ENCODE measurements at places on chromosomes 6 and 20.

DNA sequence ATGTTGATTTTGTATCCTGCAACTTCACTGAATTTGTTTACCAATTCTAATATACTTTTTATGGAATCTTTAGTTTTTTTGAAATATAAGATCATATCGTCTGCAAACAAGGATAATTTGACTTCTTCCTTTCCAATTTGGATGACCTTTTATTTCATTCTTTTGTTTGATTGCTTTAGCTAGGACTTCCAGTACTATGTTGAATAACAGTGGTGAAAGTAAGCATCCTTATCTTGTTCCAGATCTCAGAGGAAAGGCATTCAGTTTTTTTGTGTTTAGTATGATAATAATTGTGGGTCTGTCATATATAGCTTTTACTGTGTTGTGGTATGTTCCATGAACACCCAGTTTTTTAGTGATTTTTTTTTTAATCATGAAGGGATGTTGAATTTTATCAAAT lies 75.7 kb downstream of the GCLC start:
- no peak for DNase-seq

GRCh38 chr6:36201612-36202011 lies 5.1 kb downstream of the BRPF3 start:
- DNase-seq, result no peak

DNA sequence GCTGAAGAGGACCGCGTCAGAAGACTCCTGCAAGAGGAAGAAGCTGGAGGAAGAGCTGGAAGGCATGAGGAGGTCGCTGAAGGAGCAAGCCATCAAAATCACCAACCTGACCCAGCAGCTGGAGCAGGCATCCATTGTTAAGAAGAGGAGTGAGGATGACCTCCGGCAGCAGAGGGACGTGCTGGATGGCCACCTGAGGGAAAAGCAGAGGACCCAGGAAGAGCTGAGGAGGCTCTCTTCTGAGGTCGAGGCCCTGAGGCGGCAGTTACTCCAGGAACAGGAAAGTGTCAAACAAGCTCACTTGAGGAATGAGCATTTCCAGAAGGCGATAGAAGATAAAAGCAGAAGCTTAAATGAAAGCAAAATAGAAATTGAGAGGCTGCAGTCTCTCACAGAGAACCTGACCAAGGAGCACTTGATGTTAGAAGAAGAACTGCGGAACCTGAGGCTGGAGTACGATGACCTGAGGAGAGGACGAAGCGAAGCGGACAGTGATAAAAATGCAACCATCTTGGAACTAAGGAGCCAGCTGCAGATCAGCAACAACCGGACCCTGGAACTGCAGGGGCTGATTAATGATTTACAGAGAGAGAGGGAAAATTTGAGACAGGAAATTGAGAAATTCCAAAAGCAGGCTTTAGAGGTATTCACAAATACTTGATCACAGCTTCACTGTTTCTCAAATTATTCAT lies 8.9 kb upstream of the SNRNP48 start:
- no peak for DNase-seq

GRCh38 chr6:106974336-106974998 lies at the start of gene CD24:
CD24 (minus strand) TSS chr6:106974729; CDS start chr6:106974646, 83 bp downstream.
- no peak for DNase-seq

- no peak for DNase-seq
These were observed 7.7 kb downstream of the CCN6 start for GRCh38 chr6:112061605-112062004.

DNA sequence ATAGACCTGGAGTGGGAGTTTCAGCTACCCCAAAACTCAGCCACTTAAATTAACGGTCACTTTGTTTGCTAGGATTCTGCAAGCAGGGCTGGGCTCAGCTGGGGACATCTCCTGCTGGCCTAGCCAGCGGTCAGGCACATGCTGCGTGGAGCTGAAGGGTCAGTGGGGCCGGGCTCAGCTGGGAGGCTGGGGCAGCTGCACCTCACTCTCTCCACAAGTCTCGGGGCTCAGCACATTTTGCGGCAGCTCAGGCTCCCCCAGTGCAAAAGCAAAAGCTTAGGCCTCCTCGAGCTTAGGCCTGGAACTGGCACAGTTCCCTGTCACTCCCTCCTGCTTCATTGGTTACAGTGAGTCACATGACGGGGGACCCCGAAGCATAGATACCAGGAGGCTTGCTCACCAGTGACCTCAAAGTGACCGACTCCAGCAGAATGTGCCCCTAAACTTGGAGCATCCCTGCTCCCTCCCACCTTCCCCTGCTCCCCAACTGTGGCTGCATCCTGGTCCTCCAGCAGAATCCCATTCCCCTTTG lies 80.6 kb upstream of the CST7 start:
- no peak for DNase-seq

- DNase-seq, result no peak
These were observed 78.4 kb upstream of the HS3ST5 start for GRCh38 chr6:114421199-114421598.

DNA sequence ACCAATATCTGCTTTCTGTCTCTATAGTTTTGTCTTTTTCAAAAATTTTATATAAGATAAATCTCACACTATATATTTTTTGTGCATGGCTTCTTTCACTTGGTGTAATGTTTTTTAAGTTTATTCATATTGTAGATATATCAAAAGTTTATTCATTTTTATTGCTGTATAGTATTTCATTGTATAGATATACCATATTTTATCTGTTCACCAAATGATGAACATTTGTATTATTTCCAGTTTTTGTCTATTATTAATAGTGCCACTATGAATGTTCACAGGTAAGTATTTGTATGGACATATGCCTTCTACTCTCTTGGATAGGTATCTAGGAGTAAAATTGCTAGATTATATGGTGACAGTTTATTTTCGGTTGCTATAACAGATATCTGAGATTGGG lies 289.5 kb upstream of the CITED2 start:
- DNase-seq, result no peak

GRCh38 chr6:2947445-2947844 lies 23.9 kb downstream of the SERPINB6 start:
- no peak for DNase-seq

DNA sequence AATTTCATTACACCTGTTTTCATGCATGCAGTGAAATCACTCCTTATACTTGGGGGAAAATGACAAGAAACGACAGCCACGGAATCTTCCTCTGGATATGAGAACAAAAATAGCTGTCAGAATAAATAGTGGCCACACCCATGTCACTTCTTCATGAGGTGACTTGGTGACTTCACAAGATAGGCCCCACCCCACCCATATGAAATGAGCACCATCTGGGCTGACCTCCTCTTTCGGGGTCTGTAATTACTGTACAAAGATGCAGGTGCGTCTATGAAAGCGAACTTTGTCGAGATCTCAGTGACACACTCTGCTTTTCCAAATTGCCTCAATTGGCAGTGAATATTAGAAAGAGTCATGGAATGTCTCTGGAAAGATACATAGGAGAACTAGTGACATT lies 184.2 kb upstream of the CCN2 start:
- no peak for DNase-seq

- DNase-seq, result no peak
These were observed 21.4 kb downstream of the CRYBG1 start for GRCh38 chr6:106381881-106382280.

DNA sequence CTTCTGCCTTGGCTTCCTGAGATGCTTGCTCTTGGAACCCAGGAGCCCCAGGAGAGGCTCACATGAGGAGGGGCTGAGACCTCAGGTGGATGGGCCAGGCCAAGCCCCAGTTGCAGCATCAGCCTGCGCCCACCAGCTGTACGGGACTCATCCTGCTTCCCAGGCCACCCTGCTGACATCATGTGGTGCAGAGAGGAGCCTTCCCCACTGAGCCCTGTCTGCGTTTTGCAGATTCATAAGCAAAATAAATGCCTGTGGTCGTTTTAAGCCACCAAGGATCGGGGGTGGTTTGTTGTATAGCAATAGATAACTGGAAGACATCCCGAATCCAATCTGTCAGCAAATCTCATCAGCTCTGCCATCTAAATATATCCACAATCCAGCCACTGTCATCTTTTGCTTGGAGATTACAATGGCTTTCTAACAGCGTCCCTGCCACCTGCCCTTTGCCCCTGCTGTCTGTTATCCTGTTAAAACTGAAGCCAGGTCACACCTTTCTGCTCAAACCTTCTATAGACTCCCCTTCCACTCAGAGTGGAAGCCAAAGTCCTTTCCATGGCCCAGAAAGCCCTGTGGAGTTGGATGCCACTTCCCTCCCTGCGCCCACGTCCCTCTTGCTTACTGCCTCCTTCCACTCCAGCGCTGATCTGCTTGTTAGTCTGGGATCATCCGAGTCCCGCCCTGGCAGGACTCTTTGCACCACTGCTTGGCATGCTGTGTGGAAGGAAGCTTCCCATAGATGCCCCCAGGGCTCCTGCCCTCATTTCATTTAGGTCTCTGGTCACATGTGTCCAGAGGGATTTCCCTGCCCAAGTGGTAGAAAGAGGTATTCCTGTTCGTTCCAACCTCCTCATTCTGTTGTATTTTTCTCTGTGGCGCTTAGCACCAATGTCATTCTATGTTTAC lies 24.0 kb upstream of the MLN start:
- DNase-seq, result no peak

DNA sequence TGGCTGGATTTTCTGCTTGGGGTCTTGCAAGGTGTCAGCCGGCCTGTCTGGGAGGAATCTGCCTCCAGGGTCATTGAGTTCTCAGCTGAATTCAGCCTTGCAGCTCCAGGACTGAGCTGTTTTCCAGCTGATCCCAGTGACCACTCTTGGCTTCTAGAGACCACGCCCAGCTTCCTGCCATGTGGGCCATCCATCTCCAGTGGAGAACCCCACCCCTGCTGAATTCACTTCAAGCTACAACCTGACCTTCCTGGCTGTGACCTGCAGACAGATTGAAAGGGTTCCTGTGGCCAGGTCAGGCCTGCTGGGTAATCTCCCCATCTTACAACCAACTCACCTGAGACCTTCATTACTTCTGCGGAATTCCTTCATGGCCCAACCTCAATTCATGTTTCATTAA lies 26.5 kb upstream of the SYNDIG1 start:
- no peak for DNase-seq

GRCh38 chr6:20564777-20565176 lies 30.5 kb downstream of the CDKAL1 start:
- no peak for DNase-seq

DNA sequence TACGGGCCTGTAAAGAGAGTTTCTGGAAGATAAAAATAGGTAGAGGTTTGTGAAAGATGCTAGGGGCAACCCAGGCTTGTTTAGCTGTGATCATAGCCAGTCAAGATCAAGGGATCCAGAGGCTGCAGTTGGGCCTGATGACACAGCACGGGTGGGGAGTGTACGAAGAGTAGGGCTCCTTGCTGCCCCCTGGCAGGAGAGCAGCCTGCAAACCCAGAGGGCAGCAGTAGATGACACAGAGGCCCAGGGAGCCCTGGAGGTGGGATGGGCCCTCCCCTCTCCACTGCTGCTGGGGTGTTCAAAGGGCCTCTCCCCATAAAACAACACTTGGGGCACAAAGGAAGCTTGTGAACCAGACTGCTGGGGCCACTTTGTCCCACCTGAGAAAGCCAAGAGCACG lies 47.2 kb downstream of the VEGFA start:
- DNase-seq, result no peak

- no peak for DNase-seq
These were observed 534 bp downstream of the ZNF76 start for GRCh38 chr6:35259948-35260590.

- no peak for DNase-seq
These were observed 125.0 kb upstream of the HDGFL1 start for GRCh38 chr6:22444330-22444729.

DNA sequence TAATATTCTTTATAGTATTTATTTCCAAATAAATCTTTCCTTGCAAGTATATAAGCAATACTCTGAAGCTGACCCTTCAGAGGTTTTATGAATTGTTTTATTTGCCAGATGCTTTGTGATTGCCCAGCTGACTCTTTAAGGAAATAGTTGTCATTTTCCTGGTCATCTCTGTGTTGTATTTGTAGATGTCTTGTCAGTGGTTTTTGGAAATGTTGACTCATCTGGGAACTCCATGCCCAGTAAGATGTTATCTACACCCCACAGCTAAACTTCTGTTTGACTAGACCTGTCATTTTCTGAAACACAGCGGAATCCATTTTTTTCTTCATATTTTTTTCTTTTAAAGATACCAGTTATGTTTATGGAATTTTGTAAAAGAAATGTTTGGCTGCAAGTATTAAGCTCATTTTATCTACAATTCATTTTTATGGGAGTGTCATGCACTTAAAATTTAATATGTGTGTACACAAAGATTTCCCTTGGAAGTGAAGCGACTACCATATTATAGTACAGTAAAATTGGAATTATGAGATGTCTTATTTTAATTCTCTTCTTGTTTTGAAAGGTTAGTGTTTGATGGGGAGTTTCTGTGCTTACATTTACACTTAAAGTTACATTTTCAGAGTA lies 491.0 kb downstream of the NKAIN2 start:
- DNase-seq, result no peak

DNA sequence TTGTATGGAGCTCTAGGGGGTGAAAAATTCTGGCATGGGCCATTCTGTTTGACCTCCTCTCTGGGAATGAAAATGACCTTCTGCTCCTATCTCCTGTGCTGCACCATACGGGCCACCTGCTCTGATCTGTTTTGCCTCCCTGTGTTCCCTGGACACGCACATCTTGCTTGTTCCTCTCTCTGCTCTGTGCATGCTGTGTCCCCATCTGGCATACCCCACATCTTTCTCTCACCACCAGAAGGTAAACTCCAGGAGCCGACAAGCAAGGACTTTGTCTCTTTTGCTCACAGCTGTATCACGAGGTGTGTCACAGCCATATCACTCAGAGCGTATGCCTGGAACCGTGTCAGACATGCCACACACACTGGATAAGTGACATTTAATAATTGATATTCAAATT lies 208.4 kb upstream of the DTNBP1 start:
- no peak for DNase-seq

DNA sequence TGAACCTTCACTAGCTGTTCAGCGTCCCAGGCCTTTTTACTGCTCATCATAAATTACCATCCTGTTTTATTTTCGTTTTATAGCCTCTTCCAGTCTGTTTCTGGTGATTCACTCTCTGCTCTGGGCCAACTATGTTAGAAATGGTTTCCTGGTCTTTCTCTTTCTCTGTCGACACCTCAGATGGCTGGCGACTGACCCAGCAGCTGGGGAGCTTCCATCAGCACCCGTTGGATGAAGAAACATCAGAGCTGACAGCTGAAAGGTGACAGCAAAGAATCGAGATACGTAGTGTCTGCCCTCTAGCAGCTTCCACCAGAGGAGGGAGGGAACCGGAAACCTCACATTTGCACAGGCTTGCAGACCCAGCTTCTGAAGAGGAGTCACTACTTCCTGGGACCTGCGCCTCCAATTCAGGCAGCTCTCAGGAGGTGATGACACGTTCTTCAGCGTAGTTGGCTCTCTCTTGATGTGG lies 82.9 kb upstream of the MLN start:
- peak; percentile 80 for DNase-seq

DNA sequence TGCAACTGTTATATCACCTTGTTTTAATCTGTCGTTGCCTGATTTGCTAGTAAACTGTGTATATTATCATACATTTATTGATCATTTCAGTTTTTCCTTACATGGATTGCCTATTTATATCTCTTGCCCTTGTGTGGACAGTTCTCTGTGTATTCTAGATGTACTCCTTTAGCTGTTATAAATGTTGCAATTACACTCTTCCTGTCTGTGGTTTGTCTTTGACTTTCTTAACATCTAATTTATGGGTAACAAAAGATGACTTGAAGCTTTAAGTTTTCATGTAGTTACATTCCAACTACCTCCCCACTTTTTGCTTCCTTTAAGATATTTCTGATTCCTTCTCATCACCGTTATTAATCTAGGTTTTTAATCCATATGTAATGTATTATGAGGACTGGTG lies 22.6 kb downstream of the PLCB1 start:
- no peak for DNase-seq

- no peak for DNase-seq
These were observed 94.4 kb downstream of the LAMP5 start for GRCh38 chr20:9608639-9609340.
